ENCODE measurements at places on chromosomes 6 and 20.

GRCh38 chr6:107618672-107619071, 128.8 kb downstream of the SOBP start:
- no peak for DNase-seq

DNA sequence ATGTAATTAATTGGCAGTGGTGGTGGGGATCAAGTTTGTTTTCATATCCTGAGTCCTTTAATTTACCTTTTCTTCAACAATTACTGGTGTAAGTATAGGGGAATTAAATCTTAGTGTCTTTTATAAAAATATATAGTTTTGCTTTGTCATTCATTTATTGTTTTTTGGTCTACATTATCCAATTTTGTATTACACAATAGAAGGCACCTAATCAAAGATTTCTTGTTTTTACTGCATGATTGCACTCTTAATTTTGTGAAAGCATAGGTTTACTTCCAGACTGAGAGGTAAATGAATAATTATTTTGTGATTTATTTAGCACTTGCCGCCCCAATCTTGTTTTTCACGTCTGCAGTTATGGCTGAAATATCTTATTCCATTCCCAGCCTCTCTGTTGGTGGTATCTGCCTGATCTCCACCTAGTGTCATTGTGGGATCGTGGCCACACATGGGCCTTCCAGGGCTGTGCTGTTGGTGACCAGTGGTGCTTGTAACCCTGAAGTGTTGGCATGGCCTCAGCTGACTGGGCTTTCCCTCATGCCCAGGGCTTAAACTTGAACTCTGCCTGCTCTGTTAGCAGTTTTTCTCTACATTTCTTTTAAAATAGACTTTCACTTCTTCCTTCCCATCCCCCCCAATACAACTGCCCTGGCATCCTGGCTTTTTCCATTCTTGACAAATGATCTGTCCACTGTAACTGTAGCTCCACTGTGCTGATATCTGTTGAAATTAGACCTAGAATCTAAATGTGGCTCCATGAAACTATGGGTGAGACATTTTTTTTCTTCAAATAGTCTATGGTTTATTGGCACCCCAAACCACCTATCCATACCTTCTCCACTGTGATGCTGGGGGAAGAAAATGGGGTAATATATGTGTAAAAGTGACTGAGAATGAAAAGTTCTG, 24.8 kb downstream of the E2F3 start:
- DNase-seq = no peak

GRCh38 chr6:37483252-37483901, 16.3 kb downstream of the CCDC167 start:
- DNase-seq = no peak

GRCh38 chr6:31794866-31795615, 511 bp downstream of the VARS1 start:
- DNase-seq = no peak

GRCh38 chr6:94213226-94213625, 793.9 kb upstream of the EPHA7 start:
- DNase-seq = no peak

DNA sequence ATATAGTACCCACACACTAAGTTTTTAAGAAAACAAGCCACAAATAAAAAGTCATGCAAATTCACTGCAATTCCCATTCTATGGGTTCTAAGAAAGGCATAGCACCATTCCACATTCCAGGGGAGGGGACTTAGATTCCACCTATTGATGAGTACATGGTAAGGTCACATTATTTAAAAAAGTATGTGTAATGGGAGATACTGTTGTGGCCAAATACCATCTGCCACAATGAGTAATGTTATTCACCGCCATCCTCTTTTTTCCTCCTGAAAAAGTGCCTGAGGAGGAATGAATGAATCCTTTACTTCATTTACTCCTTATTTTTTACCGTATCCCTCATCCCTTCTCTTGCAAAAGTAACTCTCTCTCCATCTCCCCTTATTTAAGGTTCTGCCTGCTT, 27.0 kb upstream of the ADGRF1 start:
- DNase-seq = no peak

- peak; percentile 4 for DNase-seq
Measured at GRCh38 chr6:76814496-76815458, 648.5 kb downstream of the HTR1B start.

- DNase-seq = no peak
Measured at GRCh38 chr20:18683839-18684238, 96.0 kb downstream of the DTD1 start.

- DNase-seq = no peak
Measured at GRCh38 chr20:48106428-48106827, 321.1 kb upstream of the SULF2 start.

DNA sequence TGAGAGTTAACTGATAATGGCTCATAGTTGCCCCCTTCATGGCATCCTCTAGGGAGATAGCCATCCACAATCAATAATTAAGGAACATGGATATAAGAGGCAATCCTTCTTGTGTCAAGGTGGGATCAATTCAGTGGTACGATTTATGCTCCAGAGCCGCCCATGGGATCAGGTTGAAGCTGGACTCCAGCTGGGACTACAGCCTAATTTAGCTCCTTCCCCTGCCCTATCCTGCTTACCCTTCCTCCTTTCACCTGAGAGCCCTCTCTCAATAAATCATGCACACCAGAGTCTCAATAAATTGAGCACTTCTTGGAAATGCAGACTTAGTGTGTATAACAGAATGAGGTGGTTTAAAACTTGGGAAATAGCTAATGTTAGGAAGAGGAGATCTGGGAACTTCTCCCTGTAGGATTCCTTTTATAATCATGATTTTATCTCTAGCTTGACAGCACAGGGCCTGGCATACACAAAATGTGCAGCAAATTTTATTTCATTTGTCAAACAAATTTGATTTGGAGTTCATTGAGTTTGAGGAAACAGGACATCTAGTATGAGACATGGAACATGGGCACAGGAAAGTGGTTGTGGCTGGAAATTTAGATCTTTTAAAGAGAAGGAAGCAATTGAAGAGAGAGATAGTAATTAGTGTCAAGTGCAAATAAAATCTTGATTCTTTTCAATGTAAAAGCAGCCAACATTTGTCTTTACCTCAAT, 28.6 kb upstream of the OGFRL1 start:
- DNase-seq = no peak

DNA sequence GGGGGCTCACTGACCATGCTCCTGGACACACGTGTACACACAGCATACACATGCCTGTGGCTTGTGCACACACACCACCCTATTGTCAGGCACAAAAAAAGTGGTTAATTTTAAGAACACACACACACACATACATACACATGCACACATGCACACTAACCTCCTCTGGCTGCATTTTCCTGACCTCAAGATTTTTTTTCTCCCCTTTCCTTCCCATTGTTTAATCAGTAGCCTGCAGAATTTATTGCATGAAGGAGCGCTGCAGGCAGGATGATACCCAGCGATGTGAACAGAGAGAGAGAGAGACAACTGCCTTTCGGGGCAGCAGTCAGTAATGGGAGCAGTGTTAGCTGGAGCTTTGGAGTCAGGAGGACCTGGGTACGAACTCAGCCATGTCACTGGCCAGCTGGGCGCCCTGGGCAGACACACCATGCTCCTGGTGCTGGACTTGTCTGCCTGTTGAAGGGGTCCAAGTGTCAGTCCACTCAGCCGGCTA, 990 bp upstream of the TRAF3IP2 start:
- DNase-seq = peak; percentile 16

DNA sequence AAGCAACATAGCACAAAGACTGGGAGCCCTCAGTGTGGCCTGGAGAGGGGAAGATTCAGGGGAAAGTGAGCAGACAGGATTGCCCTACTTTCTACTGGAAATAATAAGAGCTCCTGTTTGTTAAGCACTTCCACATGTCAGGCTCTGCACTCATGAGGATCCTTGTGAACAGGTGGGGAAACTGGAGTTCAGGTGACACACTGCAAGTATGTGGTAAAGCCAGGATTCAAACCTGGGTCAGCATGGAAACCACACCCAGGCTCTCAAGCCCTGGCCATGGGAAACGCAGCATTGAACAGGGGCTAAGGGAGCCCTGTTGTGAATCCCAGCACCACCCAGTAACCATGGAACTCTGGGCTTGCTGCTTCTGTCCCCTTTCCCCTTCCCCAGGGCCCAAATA, 42.8 kb upstream of the ID1 start:
- no peak for DNase-seq
